ENCODE measurements at places on chromosomes 4 and X.

DNA sequence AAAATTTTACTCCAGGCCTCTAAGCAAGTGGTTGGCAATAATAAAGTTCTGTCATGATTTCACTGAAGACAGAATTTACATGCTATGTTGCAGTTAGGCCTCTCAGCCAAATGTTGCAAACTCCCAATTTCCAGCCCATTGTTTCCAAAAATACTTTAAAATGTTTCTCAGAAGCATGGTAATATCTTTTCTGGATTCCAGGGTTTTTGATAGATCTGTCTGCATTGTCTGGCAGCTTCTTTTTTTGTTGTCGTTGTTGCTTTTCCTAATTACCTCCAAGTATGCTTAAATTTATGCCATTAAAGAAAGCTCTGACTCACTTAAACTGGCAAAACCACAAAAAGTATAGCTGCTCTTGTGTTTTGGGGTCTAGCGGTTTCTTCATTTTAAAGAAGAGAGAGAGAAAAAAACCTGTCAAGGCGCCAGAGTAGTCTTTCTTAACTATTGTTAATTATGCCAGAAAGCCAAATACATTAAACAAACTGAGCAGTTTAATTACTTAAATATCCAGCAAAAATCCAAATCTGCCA is 97.0 kb downstream of the AGTR2 start:
- DNase-seq = no peak

GRCh38 chr4:44817930-44818329 is 91.6 kb upstream of the GNPDA2 start:
- no peak for DNase-seq

GRCh38 chr4:153111426-153112040 is 92.7 kb upstream of the TRIM2 start:
- no peak for DNase-seq

DNA sequence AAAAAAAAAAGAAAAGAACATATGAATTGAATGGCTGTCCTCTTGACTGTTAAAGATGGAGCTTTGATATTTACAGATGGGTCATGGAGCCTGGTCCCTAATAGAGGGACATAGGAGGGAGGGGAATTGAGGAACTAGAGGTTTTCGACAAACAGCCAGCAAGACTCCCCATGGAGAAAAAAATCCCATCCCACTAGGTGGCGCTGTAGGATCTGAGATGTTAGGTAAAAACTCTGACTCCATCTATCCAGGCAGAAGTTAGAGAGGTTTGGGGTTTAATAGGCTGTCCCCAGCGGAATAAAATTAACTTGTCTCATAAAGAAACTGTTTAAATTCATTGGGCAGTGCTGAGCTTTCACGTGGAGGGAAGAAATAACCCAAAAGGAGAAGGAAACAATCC is 45.9 kb downstream of the HMGB2 start:
- DNase-seq = peak; percentile 46

- no peak for DNase-seq
Measured at GRCh38 chr4:47349326-47349725, 114.2 kb downstream of the COMMD8 start.

GRCh38 chrX:153416781-153417450 is 5.6 kb downstream of the ZFP92 start:
- DNase-seq = no peak

DNA sequence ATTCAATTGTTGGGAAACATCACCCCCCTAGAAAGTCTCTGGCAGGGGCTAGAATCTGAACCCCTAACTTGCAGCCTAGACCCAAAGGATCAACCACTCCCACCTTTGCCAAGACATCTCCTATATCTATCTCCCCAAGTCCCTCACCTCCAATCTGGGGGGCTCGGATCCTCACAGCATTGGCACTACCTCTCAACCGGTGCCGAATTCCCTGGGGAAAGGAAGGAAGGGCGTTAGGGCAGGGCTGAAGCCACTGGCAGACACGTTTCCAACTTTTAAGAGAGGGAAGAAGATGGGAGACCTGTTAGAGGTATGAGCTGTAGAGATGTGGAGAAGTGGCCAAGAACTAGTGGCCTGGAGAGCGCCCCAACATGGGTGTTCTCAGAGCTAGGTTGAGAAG is 2.7 kb downstream of the TIMM17B start:
- DNase-seq = no peak

All from AG20443 (cell line).